ENCODE measurements at places on chromosomes 5 and 9. TPM values are rescaled to one million over a fixed set of nuclear protein-coding genes. Genes with fewer than 3 reads are reported as not detected.

DNA sequence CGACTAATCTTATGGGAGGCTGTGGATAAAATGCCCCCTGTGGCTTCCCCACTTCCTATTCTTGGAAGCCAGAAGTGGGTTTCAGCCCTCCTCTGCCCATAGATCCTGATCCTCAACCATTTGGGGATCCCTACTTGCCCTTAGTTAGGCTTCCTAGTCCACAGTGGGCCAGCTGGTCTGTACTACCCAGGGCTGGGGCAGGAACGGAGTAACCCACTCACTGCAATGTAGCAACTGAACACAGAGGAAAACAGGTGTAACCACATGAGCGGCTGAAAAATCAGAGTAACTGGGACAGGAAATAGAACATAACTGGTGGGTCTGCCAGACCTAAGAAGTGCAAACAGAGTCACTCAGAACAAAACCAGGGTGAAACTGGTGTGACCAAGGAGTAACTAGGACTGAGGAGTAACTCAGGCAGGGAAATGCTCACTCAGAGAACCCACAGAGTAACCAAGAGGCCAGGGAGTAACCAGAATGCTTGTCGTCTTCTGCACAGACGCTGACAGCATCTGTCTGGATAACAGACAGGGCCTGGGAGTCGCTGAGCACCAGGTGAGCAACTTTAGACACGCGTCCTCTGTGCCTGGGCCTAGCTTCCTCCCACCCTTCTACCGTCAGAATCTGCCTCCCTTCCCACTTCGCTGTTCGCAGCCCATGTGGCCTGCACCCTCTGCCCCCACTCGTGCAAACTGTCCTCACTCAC lies 1.0 kb downstream of the AQP3 start:
- DNase-seq, result peak; percentile 44

DNA sequence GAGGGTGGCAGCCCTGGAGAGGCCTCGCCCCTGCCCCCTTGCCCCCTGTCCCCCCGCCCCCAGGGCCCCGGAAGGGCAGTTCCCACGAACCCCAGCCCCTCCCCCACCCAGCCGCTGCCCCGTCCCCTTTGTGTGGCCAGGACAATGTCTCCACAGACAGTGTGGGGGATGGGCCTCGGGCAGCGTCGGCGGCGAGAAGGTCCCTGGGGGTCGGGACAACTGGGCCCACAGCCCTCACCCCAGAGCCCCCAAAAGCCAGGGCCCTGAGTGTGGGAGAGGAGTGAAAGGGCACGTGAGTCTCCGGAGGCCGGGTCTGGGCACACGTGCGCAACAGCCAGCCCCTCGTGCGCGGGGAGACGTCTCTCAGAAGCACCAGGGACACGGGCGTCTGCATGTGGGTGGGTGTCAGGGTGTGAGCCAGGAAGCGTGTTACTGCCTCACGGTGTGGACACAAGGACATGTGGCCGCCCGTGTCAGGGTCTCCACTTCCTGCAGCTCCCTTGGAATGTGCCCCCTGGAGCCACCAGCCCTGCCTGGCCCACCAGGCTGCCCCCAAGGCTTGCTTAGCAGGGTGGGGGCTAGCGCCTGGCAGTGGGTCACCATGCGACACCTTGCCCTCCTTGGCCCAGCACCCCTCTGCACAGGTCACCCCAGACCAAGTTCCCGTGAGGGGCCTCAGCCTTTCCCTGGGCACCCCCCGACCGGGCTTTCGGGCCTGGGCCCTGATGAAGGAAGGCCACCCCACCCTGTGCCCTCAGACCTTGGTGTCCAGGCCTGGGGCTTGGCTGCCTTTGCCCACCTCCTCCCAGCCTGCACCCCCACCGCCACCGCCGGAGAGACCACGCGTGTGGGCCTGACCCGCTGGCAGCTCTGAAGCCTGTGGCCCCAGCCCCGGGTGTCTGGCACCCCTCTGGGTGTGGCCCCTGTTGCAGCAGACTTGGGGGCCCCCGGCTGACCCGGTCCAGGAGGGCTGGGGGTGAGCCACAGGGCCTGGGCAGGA lies 12.8 kb upstream of the NRARP start:
- peak; percentile 24 for DNase-seq

DNA sequence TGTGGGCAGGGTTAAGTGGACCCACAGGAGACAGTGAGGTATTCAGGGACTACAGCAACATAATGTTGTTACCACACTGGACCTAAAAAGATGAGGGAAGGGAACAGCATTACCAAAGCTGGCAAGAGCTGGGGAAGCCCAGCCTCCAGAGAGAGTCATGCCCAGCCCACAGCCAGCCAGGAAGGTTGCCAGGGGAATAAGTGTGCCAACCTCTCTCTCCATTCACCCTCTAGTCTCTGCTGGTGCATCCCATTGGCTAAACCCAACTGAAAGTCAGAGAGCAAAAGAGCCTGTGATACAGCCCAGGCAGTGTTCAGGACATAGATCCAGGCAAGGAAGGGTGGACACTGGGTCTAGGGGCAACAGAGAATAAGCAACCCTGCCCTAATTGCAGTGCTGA lies 35.8 kb upstream of the AFAP1L1 start:
- DNase-seq, result no peak

DNA sequence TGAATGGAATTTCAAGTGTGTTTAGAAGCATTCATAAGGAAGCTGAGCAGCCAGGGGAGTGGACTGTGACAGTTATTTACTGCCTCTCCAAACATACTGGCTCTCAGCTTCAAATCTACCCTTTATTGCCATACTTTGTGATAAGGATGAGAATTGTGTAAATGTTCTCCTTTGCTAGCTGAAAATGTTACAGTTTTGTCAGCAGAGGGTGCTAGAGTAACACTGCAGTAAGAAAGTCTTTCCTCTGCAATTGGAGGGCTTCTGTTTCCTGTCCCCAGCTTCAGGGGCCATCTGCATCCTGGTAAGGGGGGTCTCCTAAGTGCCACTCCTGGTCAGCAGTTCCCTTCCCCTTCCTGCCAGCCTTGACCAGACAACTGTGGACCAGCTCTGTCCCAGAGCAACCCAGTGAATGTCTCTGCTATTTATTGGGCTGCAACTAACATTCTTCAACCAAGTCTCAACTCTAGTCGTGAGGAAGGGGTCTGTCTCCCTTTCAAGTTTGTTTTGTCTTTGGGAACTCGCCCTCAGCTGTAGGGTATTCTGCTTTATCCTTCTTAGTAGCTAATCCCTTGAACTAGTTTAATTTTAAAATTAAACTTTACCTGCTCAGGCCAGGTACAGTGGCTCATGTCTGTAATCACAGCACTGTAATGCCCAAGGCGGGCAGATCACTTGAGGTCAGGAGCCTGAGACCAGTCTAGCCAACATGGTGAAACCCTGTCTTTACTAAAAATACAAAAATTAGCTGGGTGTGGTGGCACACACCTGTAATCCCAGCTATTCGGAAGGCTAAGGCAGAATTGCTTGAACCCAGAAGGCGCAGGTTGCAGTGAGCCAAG lies 45.3 kb downstream of the RAPGEF6 start:
- DNase-seq, result peak; percentile 75

The N4BP3 gene
- 47.2 TPM for total RNA-seq

The PCDHGA3 gene
- 0.32 TPM for total RNA-seq

DNA sequence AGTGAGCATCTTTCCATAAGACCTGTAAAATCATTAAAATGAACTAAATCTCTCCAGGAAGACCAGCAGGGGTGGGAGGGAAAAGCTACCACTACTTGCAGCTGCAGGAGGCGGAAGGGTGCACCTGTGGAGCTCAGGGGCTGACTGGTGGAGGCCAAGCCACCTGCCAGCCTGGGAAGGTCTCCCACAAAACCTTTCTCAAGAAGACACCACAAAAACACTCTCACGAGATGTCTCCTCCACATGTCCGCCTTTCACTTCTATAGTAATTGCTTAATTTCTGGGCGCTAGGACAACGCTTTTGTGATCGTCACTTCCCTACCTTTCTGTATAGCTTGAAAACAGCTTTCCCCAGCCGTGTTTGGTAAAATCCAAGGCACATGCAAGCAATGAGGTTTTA lies 114.4 kb downstream of the ROR2 start:
- no peak for DNase-seq

The TMEM215 gene
- not detected for total RNA-seq

- no peak for DNase-seq
Observed at GRCh38 chr5:98581112-98581997, 192.1 kb upstream of the RGMB start.

The THBS4 gene
- 0.80 TPM for total RNA-seq

DNA sequence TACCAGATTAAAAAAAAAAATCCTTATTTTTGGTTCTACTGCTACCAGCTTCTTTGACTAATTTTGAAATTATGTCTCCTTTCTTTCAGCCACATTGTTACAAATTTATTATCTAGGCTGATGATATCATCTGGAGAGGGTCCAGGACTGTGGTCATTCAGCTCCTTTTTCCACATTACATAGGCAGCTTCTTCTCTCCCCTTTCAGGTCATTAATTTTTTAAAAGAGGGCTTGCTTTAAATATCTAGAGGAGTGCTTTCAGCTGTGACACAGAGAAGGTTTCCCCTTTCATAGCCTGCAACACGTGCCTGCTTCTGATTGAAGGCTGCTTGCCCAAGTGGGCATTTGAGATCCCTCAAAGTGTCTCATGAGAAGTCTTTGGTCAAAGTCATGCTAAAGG lies 155.7 kb upstream of the PAPPA start:
- DNase-seq, result no peak

The CDHR2 gene
- 1.7 TPM for total RNA-seq

- DNase-seq, result no peak
Observed at GRCh38 chr5:178246624-178247279, 14.2 kb upstream of the PHYKPL start.

All from B cell (primary cell).